CD4-positive, alpha-beta T cell treated with Interleukin-12 subunit alpha and Interleukin-12 subunit beta, for 1 hour (primary cell): ENCODE measurements at places on chromosomes 4 and X.

DNA sequence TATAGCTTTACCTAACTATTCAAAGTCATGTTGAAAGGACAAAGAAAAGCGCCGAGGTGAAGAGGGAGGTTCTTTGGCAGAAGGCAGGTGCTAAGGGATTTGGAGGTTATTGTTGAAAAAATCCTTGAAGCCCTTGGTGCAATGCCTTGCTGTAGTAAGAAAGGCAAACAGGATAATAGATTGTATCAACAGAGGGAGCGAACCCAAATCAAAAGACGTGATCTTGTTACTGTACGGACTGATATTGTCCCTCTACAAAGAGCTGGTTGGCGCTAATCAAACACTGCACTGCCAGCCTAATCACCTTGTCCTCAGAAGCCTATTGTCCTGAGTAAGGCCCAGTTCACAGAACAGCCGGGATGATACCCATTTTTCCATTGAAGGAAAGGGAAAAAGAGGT, 182.9 kb downstream of the ZIC3 start:
- DNase-seq = no peak

GRCh38 chr4:168654104-168654847, 157.4 kb downstream of the PALLD start:
- DNase-seq = no peak

DNA sequence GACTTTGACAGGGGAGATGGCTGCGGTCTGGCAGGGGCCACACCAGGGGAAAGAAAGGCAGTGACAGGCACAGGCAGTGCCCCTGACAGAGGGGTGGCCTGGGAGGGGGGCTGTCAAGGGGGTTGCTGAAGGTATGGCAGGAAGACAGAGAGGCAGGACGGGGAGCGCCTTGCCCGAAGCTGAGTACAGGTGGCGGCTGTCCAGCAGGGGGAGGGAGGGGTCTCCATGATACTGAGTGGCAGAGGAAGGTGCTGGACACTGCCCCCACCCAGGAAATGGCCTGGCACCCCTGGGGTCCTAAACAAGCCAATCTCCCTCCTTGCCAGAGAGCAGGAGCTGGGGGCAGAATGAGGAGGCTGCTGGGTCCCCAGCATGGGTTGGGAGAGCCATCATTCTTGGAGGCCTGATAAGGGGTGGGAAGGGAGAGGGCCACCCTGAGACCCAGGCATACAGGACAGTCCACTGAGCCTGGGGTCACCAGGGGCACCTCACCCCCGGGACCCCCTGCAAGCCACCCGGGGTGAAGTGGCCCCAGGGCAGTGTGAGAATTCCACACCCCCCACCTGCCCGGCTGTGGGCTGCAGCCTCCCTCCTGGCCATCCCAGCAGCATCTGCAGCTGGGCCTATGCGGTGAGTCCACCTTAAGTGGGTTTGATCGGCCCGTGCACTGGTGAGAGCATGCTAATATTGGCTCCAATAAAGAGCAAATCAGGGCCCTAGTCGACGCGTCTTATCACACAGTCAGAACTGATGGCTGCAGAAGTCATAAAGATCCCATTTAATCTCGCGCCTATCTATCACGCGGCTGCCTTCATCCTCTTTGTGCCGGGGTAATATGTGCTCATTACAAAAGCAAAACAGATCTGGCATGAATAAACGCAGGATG, 108.5 kb downstream of the FAM53A start:
- no peak for DNase-seq

DNA sequence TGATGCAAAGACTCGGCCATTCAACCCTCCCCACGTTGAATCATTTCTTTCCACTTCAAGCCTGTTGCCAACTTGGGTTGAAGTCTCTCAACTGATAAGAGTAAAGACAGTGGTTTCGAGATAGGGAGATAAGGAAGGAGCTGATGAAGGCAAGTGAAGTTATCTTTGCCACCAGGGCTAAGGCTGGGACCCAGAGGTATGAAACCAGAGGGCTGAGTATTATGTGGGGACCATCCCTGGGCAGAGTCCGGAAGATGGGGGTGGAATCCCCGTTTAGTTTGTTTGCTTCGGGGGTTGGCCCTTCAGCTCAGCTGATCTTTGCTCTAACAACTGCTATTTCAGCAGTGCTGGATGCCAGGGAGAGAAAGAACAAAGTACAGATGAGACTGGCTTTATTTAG, 2.3 kb upstream of the XPNPEP2 start:
- DNase-seq = peak; percentile 19

- no peak for DNase-seq
Measured at GRCh38 chr4:74282926-74283325, 25.3 kb upstream of the EPGN start.

- no peak for DNase-seq
Measured at GRCh38 chrX:71543316-71543715, 10.4 kb downstream of the OGT start.

DNA sequence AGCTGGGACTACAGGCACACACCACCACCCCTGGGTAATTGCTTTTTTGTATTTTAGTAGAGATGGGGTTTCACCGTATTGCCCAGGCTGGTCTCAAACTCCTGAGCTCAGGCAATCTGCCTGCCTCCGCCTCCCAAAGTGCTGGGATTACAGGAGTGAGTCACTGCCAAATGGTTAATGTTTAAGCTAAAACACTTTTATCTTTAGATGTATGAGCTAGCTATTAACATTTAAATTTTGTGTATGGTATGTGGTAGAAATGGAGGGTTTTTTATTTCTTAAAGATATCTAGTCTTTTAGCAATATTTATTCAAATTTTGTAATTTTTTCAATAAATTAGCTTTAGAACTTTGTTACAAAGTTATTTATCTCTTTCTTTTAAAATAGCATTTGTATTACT, 1659.8 kb upstream of the ADGRL3 start:
- no peak for DNase-seq

- DNase-seq = no peak
Measured at GRCh38 chrX:68826113-68826980, 2.5 kb upstream of the EFNB1 start.

DNA sequence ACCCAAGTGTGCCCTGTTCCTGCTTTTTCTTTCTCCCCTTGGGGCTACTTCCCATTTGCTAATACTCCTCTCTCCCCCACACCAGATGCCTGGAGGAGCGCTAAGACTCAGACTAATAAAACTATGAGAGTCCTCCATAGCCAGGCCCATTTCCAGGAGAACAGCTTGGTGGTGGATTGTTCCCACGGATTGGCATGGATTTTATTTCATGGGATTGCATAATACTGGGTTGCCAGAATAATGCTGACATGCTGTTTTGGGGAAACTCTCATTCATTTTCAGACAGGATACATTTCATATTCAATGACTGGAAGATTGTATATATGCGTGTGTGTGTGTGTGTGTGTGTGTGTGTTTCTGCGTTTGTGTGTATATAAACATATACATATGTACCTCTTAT, 447.5 kb upstream of the PITX2 start:
- no peak for DNase-seq

DNA sequence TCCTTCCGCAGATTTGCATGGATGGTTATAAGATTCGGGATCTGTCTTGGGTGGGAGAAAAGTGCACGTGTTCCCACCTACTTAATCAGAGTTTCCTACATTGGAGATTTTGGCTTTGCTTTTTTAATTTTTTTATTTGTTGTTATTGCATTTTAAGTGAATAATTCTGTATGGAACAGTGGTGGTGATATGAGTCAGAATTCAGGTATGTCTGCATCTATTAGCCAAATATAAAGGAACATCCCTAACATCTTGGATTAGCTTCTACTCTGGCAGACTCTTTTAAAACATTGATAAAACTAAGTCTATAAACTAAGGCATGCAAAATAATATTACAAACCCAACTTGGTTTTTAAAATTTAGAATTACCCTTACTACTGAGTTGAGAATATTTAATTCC, 659.8 kb upstream of the EPHA5 start:
- no peak for DNase-seq

DNA sequence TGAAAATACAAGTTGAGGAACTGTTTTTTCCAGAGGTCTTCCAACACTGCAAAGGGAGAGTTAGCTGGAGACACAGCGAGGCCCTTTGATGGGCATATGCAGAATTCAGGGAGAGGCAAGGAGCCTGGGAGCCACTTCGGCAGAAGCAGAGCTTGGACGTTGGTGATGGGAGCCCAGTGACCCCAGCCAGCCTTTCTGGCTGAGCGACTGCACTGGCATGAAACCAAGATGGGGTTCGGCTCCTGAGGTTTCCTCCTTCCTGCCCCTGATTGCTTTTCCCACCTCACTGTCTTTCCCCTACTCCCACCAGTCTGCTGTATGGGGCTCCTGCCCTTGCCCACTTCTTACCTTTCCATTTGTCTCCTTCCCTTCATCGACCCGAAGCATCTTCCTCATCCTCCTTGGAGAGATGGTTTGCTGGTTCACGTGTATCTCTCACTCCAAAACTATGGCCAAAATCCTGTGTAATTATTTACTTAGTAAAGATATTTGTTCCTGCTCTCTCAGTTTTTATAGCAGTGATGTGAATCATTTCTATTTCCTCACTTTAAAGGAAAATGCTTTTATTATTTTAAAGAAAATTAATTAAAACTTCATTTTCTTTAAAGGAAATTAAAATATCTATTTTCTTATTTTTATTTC, 100.5 kb downstream of the NFKB1 start:
- DNase-seq = no peak

GRCh38 chr4:39025552-39026085, 6.6 kb downstream of the TMEM156 start:
- no peak for DNase-seq

DNA sequence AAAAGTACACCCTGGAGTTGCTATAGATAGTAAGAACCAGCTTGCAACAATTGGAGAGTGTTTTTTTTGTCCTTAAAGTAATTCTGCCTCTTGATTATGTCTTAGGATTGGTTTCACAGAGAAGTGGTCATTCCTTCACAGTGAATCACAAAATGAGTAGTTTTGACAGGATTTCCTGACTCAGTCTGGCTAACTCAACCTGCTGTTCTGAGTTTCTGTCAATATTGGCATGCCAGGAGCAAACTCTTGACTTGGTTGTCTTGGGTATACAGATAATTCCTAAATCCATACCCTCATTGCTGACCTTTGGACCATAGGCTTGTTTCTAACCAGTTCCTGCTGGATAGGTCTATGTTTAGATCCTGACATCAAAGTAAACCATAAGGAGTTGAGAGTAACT, 9.4 kb downstream of the FHIP1A start:
- no peak for DNase-seq

- no peak for DNase-seq
Measured at GRCh38 chr4:134777606-134778005, 576.0 kb upstream of the PABPC4L start.

DNA sequence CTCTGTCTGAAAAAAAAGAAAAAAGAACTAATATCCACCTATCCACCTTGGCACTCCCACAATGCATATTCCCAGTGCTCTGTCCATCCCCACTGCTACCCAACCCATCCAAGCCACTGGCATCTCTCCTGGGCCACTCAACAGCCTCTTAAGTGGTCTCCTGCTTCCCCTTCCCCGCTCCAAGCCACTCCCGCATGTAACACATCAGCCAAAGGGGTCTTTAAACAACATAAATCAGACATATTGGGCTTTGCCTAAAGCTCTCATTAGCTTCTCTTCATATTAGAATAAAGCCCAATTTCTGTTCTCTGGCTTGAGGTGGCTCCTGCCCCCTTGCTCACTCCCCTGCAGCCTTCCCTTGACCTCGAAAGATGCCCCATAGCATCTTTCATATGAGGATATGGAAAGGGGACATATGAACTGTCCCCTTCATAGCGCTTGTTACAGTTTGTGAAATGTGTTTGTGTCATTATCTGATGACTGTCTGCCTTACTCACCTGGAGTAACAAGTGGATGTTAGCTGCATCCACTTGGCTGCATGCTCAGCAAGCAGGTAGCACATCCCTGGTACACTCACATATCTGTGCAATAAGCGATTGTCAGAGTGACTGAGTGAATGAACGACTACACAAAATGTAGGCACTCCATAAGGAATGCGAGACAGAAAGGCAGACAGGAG, 3.1 kb downstream of the BLOC1S4 start:
- no peak for DNase-seq

DNA sequence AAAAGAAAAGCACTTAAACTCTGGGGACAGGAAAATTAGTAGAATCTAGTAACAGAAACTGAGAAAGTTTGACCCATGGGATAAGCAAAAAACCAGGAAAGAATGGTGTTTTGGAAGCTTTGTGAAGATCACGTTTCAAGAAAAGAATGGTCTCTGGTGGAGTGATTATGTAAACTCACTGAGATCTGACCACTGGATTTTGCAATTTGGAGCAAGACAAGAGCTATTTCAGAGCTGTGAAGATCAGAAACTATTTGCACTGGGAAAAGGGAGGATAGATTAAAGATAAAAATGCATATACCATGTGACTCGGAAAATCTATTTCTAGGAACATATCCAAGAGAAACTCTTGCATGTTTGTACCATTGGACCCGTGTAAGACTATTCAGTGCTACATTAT, 4.3 kb downstream of the TMPRSS11D start:
- DNase-seq = no peak

- peak; percentile 4 for DNase-seq
Measured at GRCh38 chr4:48017108-48017571, 568 bp downstream of the NIPAL1 start.

DNA sequence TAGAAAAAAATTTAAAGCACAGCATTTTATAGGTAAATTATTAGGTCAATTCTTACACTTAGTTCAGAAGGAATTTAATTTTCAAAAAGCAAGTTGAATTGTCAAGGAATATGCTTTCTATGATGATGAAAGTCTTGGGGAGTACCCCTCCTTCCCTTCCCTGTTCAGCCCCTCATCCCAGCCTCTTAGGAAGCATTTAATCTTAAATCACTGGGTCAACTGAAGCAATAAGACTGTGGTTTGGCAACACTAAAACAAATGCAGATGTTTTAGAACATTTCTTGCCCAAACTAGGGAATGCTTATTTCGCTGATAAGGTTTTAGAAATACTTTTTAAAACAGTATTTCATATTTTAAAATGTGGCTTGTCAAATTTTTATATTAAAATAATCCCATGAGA, 19.1 kb upstream of the ARSJ start:
- no peak for DNase-seq

GRCh38 chr4:69668680-69669079, 15.6 kb upstream of the UGT2A1 start:
- no peak for DNase-seq

GRCh38 chr4:151329217-151330007, 4.0 kb upstream of the SH3D19 start:
- no peak for DNase-seq

DNA sequence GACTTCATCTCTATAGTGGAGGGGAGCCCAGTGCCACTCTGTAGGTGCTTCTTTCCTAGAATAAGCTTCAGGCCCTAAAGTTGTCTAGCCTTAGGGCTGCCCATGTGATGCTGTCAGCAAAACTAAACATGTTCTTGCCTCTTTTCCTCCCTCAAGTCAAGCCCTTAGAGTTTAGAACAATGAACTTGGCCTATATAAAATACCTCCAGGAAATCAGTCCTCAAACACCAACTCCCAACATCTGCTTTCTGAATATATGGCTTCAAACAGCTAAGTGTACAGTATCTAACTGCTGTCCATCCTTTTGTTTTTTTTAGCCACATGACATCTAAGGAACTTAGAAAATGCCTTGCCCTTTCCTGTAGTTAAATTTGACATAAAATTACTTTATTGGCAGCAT, 91.0 kb downstream of the MAMLD1 start:
- no peak for DNase-seq

DNA sequence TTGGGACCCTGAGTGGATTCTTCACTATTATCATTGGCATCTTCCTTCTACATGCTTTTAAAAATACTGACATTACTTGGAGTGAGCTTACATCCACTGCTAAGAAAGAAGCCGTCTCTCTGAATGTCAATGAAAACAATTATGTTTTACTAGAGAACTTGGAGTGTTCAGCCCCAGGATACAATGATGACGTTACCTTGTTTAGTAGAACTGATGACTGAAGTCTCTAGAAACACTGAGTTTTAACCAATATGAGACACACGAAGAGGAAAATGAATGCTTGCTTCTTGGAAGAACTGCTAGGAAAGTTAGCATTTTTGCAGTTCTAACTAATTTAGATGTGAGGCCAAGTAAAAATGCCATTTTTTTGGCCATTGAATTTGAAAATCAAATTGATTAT, 19.4 kb downstream of the NIPAL1 start:
- DNase-seq = no peak
